Stimulated activated CD8-positive, alpha-beta memory T cell treated with anti-CD3 and anti-CD28 coated beads, Interleukin-15, amount 100 ng/mL, for 24 hours (primary cell): ENCODE measurements at places on chromosomes 12 and 14.

- DNase-seq: no peak
Measured at GRCh38 chr14:73785336-73785833, 66.2 kb upstream of the PTGR2 start.

DNA sequence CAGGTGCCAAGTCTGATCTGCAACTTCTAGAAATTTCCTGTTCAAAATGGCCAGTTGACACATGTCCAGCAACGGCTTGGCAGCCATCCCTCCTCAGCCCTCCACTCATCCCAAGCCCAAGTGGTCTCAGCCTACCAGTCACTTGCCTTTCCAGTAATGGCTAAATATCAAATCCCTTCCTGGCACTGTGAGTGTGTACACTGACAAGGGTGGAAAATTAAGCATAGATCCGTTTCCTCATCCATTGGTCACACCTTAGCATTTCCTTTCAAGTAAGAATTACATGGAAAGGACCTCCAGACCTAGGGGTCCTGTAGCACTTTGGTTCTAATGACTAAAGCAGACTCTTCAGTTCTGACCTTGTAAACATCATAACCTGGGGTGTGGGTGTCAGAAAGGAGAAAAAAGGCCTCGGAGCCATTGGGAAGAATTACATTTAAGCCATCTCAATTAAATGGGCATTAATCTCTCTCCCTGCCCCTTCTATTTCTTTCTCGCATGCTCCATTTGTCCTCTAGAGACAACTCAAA, 15.4 kb downstream of the LLPH start:
- no peak for DNase-seq

DNA sequence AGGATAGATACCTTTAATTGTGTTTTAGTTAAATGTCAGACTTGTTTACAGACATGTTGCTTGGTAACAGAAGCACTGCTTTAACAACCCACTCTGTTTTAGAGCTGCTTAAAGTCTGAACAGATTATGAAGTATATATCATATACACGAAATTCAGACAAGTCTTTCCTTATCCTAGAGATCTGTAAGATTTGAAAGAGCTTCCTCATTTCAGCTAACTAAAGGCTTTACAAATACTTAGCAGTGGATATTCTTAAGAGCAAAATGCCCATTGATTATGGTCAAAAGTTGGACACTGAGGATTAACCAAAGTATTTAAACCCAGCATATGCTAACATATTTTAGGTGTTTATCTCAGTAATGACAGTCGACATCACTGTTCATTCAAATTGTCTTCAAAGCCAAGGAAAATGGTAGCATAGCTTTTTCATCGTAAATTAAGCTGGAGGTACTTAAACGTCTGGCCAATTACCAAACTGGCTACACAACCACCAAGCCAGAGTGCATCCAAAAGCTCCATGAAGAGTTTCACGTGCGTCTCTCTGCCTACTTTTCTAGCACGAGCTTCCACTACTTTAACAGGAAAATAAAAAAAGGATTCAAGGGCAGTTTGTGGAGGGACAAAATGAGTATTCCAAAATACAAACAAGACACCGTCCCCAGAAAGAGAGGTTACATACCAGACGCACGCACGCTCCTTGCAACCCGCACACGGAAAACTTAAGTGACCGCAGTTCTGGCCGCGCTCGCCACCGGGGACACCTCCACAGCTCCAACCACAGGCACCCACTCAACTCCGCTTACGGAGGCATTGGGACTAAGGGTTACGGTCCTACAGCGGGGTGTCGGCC, 565 bp downstream of the CEP83 start:
- DNase-seq: no peak

DNA sequence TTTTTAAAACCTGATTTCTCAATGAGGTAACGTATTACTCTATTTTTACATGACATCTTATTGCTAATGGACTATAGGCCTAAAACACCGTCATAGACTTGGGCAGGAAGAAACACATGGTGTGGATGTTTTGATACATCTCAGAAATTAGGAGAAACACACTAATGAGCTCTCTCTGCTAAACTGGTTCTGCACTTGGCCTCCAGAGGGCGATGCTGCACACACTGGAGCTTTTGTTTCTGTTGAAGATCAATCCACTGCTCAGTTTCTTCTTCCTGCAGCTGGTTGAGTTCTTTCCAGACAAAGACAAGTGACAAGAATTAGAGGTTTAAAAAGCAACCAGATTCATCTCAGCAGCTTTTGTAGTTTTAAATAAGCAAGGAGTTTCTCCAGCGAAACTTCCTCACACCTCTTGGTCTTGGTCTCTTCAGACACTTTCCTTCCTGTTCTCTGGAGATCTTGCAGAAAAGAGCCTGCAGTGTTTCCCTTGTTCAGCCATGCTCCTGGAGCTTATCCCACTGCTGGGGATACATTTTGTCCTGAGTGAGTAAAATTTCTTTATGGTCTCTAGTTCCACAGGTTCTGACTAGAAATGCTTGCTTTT, 178.5 kb upstream of the OR4E1 start:
- DNase-seq: no peak

DNA sequence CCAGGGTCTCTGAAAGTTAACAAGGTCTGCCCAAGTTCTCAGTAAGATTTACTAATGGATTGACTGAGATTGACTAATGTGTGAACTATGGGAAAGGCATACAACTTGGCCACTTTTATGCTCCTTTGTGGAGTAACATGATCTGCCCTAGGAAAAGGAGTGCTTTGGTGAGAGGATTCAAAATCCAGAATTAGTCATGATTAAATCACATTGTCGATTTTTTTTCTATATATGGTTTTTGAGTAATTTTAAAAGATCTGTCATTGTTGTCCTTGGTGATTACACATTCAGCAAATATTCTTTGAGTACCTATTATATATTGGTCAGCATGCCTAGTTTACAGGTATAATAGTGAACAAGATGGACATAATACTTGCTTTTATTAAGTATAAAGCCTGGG, 147.7 kb upstream of the SYT10 start:
- no peak for DNase-seq
